ENCODE measurements at places on chromosomes 5 and 9.

GRCh38 chr5:157351802-157352092 lies 85.8 kb downstream of the CYFIP2 start:
- DNase-seq = no peak

GRCh38 chr5:73363911-73364730 lies 84.5 kb downstream of the FOXD1 start:
- no peak for DNase-seq

DNA sequence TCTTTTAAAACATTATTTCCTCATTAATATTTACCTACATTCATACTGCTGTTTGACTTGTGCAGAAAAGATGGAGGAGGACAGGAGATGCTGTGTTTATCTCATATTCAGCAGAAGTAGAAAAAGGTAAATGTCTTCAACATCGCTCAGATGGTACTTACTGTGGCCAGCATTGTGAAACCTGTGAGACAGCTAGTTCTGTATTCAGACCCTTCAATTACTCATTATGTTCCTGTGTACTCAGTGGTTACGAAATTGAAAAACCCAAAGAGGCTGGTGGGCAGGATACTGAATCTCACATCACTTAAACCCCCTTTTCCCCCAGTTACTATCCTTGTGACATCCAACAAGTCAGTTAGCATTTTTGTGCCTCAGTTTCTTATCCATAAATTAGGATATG lies 216.0 kb downstream of the KDM4C start:
- DNase-seq = no peak

GRCh38 chr5:10567121-10567591 lies 3.3 kb downstream of the ANKRD33B start:
- DNase-seq = no peak

GRCh38 chr5:93008502-93009207 lies 572.4 kb downstream of the NR2F1-AS1 start:
- DNase-seq = no peak

Data from adrenal gland (tissue), 19 donors.